ENCODE measurements at places on chromosomes 7 and 10.
A peak's percentile ranks its signal among the peaks of the same experiment; 100 is the strongest.

- DNase-seq, result no peak
- no peaks in the 10 kb centered on the region for H3K36me3 ChIP-seq
- H3K27me3 ChIP-seq, result no peaks in the 10 kb centered on the region
- peaks cover 11% of the 10 kb centered on the region for H3K4me1 ChIP-seq
- no peak overlapping the region for H3K4me3 ChIP-seq
- H3K27ac ChIP-seq, result no peak overlapping the region
These were observed 84.0 kb upstream of the NPY start for GRCh38 chr7:24199978-24200377.

GRCh38 chr7:134792968-134793367 is 13.5 kb downstream of the CALD1 start:
- no peaks in the 10 kb centered on the region for H3K4me1 ChIP-seq
- no peaks in the 10 kb centered on the region for H3K27me3 ChIP-seq
- peaks cover 9% of the 10 kb centered on the region for H3K36me3 ChIP-seq
- no peak overlapping the region for H3K4me3 ChIP-seq
- H3K27ac ChIP-seq, result no peak overlapping the region

- DNase-seq, result no peak
- H3K27me3 ChIP-seq, result no peaks in the 10 kb centered on the region
- peaks cover 87% of the 10 kb centered on the region for H3K36me3 ChIP-seq
- peak overlapping the region; percentile 82 for H3K27ac ChIP-seq
- H3K4me1 ChIP-seq, result peaks cover 80% of the 10 kb centered on the region
These were observed 53.3 kb downstream of the FIGNL1 start for GRCh38 chr7:50396856-50397255.

DNA sequence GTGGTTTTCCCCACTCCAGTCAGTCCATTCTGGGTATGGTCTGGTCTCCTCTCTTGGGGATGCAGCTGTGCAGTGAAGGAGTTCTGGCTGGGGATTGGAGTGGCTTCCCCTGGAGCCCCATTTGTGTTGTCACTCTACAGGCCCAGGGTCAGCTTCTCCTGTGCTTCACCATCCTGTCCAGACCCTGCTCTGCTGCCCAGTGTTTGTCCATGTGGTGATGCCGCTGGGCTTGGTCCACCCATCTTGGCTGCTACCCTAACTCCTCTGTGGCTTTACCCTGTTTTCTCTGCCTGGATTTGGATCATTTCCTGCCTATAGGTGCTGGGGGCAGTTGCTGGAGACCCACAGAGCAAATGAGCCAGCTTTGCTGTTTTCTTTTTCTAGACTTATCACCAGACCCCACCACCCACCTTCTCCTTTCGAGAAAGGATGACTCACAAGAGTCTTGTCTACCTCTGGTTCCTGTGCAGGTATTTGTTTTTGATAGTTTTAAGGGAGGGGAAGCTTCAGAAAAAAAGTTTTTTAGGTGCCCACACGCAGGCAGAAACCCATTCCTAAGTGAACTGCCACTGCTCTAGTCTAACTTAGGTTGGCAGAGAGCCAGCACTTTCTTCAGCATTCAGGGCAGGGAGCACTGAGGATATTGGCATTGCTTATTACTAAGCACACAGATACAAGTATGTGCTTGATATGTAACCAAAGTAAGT is 8.5 kb downstream of the ZDHHC16 start:
- peak overlapping the region; percentile 98 for H3K27ac ChIP-seq
- peaks cover 38% of the 10 kb centered on the region for H3K4me1 ChIP-seq
- peak overlapping the region; percentile 29 for H3K4me3 ChIP-seq
- H3K27me3 ChIP-seq, result no peaks in the 10 kb centered on the region

- H3K27ac ChIP-seq, result no peak overlapping the region
- H3K27me3 ChIP-seq, result no peaks in the 10 kb centered on the region
- H3K4me1 ChIP-seq, result peaks cover 18% of the 10 kb centered on the region
- H3K4me3 ChIP-seq, result no peak overlapping the region
- no peak for DNase-seq
These were observed 43.4 kb upstream of the AGBL3 start for GRCh38 chr7:134942690-134943466.

Measured in activated CD4-positive, alpha-beta T cell treated with anti-CD3 and anti-CD28 coated beads for 36 hours (primary cell).